Stimulated activated CD8-positive, alpha-beta memory T cell treated with anti-CD3 and anti-CD28 coated beads, Interleukin-7, amount 100 ng/mL, for 4 hours (primary cell): ENCODE measurements at places on chromosomes 2 and 18.

- DNase-seq = no peak
Measured at GRCh38 chr2:138718405-138718804, 61.8 kb downstream of the NXPH2 start.

DNA sequence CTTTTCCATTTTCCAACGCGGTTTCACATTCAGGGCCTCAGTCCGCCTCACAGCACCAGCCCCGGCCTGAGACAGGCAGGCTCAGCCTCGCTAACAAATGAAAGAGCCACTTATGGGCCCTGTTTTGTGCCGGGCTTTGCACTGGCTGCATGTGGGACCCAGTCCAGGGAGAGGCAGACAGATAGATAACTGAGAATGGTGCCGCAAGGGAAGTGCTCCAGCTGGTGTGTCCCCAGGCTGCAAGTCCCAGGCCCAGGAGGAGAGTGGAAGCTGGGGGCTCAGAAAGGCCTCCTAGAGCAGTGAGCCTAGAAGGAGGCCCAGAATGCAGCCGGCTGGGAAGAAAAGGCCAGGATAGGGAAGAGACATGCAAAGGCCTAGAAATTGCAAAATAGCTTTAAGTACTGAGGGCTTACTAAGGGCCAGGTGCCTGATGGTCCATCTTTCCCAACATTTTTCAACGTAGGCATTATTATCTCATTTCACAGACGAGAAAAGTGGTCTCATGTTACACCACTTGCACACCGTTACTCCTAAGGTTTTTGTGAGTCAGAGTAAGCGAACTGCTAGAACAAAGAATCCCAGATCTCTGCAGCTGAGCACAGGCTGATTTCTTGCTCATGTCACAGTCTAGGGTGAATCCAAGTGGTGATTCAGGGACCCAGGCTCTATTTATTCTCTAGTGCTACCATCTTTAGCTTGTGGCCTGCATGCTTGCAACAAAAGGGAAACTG is 26.0 kb downstream of the ADRA2B start:
- DNase-seq = no peak

GRCh38 chr2:100824842-100825241 is 4.9 kb downstream of the NPAS2 start:
- DNase-seq = no peak

DNA sequence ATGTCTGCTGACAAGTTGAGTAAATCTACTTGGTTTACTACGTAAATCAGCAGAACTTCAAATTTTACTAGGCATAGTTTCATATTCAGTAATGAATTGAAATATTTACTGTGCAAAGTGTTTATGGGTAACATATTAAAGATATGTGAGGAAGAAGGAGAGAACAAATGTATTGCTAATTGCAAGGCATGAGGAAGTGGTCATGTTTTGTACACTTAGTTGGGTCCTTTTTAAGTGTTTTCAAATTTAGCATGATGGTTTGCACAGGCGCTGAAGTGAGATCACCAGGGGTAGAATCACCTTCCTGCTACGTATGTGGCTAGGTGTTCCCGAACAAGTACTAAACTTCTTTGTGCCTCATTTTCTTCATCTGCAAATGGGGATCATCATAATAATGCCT is 1534.4 kb downstream of the LRP1B start:
- no peak for DNase-seq

GRCh38 chr2:100142393-100142792 is at the start of gene AFF3:
Gene AFF3 (minus strand): TSS chr2:100142590. CDS start chr2:100104454, 38,136 bp downstream.
- DNase-seq = peak; percentile 17

DNA sequence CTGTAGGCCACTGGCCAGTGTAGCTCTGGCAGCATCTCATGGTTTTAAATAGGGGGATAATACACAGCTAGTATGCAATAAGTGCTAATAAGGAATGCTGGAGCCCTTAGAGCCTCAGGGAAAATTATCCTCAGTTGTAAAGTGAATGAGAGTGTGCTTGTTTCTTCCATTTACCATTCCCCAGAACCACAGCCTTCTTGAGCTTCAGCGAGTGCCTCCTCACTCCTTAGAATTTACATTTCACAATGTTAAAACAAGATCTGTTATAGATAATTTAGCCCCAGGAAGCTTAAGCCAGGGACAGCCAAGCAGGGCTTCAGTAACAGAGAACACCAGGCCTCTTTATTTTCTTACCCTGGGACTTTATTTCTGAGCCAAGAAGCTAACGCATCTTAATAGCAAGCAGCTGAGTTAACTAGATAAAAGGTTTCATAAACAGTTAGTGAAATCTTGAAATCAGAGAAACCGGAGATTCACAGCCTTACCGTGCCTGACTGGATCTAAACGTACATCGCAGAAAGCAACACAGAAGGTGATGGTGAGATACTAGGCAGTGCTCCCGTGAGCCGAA is 535.2 kb downstream of the TDRD15 start:
- no peak for DNase-seq

DNA sequence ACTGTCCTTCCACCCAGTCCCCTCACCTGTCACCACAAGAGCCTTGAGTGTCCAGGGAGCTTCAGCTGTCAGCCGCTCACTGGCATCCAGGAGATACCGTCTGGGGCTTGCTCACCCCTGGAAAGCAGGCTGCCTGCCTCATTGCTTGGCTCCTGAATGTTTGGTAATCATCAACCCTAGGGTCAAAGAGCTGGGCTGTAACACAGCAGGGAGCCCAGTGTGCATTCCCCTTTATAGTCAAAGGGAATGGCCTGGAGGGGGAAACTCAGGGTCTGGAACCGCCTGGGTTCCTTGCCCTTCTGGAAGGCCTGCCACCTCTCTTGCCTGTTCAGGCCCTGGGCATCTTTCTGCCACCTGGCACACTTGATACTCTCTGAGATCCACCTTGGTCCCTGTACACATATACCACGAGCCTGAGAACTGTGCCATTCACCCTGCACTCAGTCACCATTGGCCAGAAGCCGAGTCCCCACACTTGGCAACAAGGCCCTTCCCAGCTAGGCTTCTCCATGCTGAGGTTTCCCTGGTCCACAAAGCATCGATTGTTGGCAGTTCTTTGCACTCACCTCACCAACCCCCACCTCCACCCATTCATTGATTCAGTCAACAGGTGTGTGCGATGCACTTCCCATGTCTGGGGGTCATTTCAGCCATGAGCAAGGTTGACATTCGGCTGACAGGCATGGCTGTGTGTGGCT is 35.0 kb downstream of the TPRKB start:
- DNase-seq = no peak

DNA sequence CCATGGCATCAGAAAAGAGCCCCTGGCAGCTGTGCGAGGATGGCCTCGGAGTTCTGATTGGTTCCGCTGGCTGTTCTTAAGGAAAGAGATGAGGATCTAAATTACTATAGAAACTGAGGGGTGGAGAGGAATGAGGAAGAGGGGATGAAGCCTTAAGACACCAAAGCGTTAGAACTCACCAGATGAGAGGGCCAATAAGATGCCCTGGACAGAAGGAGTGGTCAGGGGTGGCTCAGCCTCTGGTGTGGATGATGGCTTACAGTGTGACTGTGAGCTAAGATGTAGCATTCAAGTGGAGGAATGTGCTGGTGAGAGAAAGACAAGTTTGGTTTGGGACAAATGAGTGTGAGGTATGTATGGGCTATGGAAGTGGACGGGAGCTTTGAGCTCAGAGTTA is 97.8 kb downstream of the ZFP36L2 start:
- no peak for DNase-seq

DNA sequence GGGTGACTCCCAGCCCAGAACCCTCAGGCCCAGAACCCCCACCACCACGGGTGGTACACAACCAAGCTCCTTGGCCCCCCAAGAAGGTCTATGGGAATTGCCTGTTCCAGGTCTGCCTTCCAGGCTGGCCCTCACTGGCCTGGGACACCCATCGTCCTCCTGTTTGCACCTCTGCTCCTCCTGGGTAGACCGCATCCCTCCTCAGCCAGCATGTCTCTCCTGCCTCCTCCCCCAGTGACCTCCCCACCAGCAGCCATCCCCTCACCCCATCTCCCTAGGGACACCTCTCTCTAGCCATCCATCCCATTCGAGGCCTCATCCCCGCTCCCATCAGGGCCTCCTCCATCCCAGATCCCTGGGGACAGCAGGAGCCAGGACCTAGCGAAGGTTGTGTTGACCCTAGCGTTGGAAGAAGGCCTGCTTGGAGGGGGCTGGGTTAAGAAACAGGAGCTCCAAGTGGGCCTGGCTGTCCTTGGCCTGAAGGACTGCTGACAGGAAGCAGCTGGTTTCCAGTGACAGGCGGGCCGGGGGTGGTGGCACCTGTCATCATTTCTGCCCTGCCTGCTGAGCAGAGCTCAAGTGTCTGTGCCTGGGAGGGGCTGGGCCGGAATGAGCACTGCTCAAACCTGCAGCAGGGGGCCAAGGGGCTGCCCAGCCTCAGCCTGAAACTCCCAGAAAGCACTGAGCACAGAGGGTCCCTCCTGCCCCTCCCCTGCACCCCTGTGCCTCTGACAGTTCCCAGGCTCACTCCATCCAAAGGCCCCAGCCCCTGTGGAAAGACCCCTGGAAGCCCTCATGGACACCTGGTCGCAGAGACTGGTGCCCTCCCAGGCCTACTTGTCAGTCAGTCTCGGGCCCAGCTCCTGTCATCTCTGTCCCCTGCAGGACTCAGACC is 96.0 kb upstream of the OTOS start:
- no peak for DNase-seq

DNA sequence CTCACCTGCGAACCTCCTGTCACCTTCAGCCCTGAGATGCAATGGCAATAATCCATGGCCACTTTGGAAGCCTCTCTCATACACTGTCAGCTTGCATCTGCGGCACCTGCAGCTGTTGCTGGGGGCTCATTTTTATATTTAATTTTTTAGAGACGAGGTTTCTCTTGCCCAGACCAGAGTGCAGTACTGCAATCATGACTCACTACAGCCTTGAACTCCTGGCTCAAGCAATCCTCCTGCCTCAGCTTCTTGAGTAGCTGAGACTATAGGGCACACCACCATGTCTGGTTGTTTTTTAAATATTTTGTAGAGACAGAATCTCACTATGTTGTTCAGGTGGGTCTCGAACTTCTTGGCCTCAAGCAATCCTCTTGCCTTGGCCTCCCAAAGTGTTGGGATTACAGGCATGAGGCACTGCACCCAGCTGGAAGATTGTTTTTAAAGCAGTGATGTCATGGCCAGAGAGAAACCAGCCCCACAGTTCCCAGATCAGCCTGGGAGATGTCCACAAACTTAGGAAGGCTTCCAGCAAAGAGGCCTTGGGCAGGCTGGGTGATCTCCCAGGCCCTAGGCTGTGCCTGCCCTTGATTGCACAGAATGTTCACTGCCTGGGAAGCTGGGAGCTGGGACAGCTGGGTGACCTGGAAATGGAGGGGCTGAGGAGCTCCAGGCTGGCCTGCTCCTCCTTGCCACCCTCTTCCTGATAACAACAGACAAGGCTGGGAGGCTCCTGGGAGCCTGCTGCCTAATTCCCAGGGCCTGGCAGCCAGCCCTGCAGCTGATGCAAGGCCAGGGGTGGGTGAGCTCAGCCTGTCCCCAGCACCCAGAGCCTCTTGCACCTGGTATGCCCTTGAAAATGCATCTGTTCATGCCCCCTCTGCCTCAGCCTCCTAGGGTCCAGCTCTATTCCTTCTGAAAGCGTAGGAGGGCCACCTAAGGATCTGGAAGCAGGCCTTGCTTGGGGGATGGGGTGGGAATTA is 27.1 kb downstream of the SH2D6 start:
- DNase-seq = no peak

GRCh38 chr2:164599954-164600589 is 21.2 kb downstream of the GRB14 start:
- DNase-seq = no peak

DNA sequence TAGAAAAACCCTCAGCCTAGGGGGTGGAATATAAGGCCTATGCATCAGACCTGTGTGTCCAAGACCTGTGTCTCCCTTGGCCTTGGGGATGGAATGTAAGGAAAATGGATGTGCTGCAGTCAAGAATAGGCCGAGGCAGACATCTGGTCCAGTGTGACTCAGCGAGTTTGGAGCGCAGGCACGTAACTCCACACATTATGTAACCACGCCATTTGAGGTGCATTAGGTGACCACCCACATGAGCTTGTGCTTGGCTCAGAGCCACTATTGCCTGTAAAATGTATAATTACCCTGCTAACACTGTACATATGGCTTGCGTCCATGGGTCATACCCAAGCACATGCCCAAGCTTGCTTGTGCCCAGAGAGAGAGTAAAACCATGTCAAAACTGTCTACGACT is 580.9 kb upstream of the HNMT start:
- DNase-seq = no peak

GRCh38 chr2:187446711-187447110 is 1.3 kb downstream of the CALCRL start:
- no peak for DNase-seq

DNA sequence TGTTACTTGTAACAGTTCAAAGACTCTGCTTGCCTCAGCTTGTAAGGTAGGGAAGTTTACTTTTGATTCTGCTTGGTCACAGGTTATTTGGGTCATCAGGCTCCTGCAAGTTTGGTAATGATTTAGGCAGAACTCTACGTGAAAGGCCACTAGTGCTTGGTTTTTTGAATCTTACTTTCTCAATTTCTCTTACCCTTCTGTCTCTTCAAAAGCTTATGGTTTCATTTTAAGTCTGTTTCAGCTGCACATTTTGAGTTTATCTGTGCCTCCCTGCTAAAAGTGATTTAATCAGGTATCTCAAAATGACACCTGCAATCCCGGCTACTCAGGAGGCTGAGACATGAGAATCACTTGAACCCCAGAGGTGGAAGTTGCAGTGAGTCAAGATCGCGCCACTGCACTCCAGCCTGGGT is 26.3 kb upstream of the MOCOS start:
- no peak for DNase-seq

DNA sequence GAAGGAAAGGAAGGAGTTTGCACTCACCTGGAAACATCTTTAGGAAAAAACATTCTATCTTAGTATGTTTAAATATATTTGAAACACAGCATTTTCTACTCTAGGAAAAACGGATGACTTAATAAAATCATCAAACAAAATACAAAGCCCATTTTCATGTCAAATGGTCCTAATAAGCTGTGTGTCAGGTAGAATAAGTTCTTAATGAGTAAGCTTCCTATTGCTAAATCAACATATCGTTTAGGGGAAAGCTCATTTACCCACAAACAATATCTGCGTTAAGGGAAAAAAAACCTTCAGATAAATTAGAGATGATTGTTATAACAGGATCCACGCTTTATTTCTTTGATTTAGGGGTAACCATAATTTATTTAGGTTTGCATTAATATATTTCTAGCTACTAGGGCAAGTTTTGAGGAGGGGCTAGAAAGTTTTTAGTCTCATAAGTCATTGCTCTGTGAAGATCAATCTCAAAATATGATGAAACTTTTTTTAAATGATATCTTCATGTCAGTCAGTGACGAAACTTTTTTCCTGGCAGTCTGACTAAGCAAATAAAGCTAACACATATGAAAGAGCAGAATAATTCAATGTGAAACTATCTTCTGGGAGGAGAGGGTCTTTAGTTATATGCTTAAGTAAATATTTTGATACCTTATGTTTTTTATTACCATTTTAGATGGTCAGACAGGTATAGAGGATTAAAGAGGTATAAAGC is 147.1 kb downstream of the WDSUB1 start:
- DNase-seq = no peak
